ENCODE measurements at places on chromosomes 3 and 15. TPM values are rescaled to one million over a fixed set of nuclear protein-coding genes. Genes with fewer than 3 reads are reported as not detected.

Gene TUSC7
- total RNA-seq: not detected

Gene UTS2B
- not detected for total RNA-seq

Gene DAZL
- not detected for total RNA-seq

Gene SEMA5B
- total RNA-seq: not detected

Gene CLDN18
- total RNA-seq: not detected

Gene MED12L
- 1.8 TPM for total RNA-seq

Gene SLC22A14
- 0.39 TPM for total RNA-seq

Gene ZNF502
- 5.7 TPM for total RNA-seq

Gene CHRNA7
- total RNA-seq: 4.7 TPM

Gene CYP1A1
- total RNA-seq: 0.92 TPM

Gene CCDC54
- not detected for total RNA-seq

Gene MEGF11
- under 0.01 TPM for total RNA-seq

Gene FRMD5
- 8.7 TPM for total RNA-seq

Gene CHRNA5
- total RNA-seq: 25.0 TPM

Gene GOLGA6L2
- total RNA-seq: not detected

Gene WDR93
- not detected for total RNA-seq

Gene PARP16
- 3.8 TPM for total RNA-seq

Gene FAM81A
- total RNA-seq: 1.6 TPM

Gene IL12A
- total RNA-seq: not detected

Gene MKRN2
- total RNA-seq: 40.2 TPM

Gene FBXW12
- total RNA-seq: not detected

Gene EPHA3
- total RNA-seq: not detected

Gene NMNAT3
- 3.7 TPM for total RNA-seq

Gene XYLB
- 2.1 TPM for total RNA-seq

Gene PTPRG
- total RNA-seq: 9.1 TPM

Gene SPINK8
- total RNA-seq: not detected

Gene GASK1A
- 0.11 TPM for total RNA-seq

Gene SCAMP2
- 15.9 TPM for total RNA-seq

Gene GABRB3
- total RNA-seq: 3.3 TPM

Gene RBM6
- total RNA-seq: 68.2 TPM

Gene SLC51A
- total RNA-seq: not detected

Gene LSAMP
- 17.6 TPM for total RNA-seq

Gene OCA2
- total RNA-seq: not detected

Gene CTXN2
- not detected for total RNA-seq

Gene ISL2
- total RNA-seq: 3.2 TPM

Gene RHOV
- 0.23 TPM for total RNA-seq

Gene GOLGA8O
- total RNA-seq: not detected

Gene TMEM266
- not detected for total RNA-seq

Measured in Daoy (cell line).